ENCODE measurements at places on chromosomes 2 and 18.

DNA sequence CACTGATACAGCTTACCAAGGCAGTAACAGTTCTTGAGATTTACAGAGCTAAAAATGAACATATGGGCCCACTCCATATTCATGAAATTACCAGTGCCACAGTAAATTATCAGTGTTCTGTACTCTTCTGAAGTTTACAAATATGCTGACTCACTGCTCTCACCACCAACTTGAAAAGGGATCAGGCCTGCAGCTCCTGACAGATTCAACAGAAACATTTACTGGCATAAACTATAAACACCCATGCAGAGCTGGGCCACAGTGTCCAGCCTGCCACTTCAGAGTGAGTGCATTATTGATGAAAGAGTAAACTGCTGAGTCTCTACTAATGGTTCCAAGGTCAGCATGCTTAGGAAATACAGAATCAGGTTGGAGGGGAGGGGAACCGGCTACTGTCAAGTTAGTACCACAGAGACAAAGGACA lies 83.1 kb downstream of the FARSB start:
- DNase-seq = no peak

DNA sequence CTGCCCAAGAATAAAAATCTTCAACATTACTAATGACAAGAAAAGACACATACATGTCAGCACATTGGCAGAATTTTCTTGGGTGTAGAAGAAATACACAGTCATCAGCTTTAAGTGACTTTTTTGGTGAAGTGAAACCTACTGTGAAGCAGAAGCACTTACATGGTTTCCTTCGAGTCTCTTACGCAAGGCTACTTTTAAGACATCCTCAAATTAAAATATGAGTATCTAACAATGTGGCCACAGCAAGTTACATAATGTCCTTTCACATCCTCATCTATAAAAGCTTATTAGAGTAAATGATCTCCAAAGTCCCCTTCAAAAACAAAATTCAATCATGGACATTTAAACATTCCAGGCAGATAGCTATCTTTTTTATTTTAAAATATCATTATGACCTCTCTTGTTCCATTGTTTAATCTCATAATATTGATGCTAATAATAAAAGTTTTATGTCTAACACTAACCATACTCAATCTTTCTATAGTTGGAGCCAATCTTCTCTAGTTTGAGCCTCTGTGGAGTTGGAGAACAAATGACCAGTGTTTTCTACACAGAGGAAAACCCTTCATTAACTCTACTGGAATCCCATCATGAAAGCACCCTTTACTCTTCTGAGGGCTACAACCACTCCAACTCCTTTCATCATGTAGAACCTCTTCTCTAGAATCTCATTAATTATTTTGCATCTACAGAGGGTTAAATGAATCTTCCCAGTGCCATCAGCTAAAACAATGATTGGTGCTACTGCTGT lies 182.2 kb upstream of the ZFP36L2 start:
- DNase-seq = no peak

DNA sequence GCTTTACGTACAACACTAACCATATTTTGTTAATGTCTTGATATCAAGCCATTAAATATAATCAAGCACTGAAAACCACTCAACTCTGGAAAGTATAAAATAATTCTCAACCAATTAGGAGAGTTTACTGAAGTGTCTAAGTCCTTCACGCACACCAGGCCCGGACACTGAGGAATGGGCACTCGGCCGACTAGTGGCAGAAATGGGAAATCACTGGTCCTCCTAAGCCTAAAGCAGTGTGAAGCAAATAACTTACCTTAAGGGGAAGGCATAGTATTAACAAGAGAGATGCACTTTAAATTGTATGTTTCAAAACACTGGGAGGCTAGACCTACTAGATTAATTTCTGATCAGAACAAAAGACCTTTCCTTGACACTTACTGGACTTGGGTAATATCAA lies 45.7 kb downstream of the FAM210A start:
- no peak for DNase-seq

DNA sequence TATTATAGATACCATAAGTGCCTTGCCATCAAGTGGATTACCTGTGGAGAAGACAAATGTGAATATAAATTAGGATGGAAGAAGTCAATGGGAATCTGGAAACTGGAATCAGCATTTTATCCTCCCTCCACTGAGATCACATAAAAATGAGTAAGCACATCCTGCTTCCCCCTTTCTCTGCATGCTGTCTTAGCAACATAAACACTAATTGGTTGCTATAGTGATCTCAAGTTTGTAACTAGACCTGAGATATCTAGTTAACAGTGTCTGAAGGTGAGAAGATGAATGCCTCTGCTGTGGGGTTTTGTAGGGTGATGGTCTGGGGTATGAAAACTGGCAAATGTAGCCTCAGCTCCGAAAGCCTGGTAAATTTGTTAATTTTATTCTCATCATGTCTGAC lies 1357.5 kb upstream of the CELF4 start:
- DNase-seq = no peak

DNA sequence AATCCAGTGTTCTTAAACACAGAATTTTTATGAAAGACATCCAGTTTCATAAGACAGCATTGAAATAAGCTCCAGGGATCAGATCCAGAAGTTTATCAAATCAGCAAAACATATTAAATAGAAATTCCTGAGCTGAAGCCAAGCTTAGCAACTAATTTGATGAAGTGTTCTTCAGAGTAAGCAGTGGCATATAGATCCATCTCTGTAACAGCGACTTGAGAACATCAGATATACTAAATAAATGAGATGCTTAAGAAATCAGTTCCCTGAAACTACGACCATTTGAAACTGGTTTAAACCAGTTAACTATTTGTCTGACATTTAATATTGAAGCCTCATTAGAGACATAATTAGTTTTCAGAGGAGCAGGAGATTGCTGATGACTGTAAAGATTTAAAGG lies 34.1 kb downstream of the PPP1R1C start:
- no peak for DNase-seq

DNA sequence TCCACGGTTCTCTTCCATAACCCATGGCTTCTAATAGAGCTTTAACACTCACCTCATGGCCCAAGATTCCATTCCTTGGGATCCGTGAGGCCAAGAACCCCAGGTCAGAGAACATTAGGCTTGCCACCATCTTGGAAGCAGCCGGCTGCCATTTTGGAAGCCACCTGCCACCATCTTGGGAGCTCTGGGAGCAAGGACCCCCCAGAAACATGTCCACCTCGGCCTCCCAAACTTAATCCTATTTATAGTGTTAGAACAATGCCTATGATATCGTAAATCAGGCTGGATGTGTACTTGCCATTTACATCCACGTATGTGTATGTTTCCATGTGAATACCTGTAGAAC lies 39.9 kb upstream of the HAAO start:
- no peak for DNase-seq

DNA sequence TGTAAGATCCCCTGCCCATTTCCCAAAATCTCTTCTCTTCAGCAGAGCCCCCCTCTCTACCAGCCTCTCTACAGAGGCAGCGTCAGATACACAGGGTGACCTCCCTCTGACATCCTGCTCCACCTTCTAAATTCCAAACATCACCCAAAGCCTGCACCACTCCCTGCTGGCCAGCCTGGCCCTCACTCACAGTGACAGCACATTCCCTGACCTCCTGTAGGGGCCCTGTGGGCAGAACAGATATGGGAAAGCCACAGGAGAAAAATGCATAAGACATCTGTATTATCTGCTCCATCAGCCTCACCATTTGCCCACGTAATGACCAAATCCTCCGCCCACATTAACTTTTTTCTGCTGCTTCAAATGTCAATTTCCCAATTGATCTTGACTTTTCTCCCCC lies 40.6 kb downstream of the TRABD2A start:
- no peak for DNase-seq

- no peak for DNase-seq
Observed at GRCh38 chr2:13725945-13726344, 906.6 kb upstream of the LRATD1 start.

DNA sequence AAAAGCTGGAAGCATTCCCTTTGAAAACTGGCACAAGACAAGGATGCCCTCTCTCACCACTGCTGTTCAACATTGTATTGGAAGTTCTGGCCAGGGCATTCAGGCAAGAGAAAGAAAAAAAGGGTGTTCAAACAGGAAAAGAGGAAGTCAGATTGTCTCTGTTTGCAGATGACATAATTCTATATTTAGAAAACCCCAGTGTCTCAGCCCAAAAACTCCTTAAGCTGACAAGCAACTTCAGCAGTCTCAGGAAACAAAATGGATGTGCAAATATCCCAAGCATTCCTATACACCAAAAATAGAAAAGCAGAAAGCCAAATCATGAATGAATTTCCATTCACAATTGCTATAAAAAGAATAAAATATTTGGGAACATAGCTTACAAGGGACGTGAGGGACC lies 11.1 kb downstream of the SLC8A1 start:
- DNase-seq = no peak

- DNase-seq = no peak
Observed at GRCh38 chr2:208189069-208189809, 591 bp downstream of the C2orf80 start.

DNA sequence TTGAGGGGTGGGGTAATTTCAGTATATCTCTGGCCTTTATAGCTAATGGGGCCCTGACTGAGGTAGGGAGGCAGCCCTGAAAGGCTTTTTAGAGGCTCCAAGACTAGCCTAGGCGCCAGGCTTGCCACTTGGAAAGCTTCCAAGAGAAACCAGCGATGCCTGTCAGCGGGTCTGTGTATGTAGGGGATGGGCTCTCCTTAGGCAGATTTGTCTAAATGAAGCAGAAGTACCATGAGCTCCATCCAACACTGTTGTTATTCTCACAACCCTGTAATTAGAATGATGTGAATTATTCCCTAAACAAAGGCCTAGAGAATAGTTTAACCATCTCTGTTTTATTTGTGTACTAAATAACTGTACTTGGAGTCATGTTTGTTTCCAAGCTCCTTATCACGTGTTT lies 138.1 kb downstream of the B3GNT2 start:
- no peak for DNase-seq

GRCh38 chr2:134440336-134440909 lies 186.6 kb downstream of the MGAT5 start:
- no peak for DNase-seq

- no peak for DNase-seq
Observed at GRCh38 chr2:158685646-158686045, 109.5 kb upstream of the DAPL1 start.

DNA sequence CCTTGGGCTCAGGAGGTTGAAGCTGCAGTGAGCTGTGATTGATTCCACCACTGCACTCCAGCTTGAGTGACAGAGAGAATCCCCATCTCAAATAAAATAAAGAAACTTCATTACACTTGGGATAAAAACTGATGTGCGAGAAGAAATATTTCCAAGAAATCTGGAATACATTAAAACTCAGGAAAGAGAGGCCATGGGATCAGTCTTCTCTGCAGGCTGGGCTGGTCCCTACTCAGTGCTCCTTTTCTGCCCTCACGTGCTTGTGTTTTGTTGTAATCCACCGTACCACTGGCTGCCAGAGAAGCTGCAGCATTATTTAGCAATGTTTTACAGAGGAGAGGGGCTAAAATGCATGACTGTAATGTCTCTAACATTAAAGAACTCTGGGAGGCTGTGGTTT lies 282.0 kb downstream of the SLC8A1 start:
- DNase-seq = no peak

DNA sequence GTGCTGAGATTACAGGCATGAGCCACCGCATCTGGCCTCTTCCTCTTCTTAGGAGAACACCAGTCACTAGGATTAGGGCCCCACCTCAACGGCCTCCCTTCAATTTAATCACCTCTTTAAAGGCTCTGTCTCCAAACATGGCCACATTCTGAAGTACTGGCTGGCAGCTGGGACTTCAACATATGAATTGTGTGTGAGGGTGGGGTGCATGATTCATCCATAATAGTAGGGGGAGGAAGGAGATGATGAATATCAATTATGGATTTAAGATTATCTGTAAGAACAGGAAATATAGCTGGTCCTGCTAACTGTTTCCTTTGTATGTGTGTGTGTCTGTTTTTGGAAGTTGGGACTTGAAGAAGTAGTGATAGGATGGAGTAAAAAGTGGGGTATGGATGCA lies 14.7 kb upstream of the EPG5 start:
- DNase-seq = no peak

- DNase-seq = no peak
Observed at GRCh38 chr2:174581491-174581890, 16.1 kb downstream of the WIPF1 start.

DNA sequence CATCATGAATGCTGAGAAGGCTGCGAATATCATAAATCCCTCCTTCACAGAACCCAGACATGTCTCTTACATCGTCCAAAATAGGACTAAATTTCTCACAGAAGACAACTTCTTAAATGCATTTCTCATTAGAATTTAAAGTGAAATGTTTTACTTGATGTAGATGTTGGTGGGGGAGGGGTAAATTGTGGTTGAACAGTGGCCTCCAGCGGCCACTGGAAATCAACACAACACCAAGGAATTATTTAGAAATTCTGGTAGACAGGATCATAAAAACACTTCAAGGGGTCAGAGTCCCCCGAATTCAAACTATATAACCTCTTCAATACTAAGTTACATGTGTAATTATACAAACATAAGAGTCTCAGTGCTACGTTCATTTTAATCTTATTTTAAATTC lies 135.9 kb downstream of the ABCA12 start:
- DNase-seq = no peak

- DNase-seq = no peak
Observed at GRCh38 chr2:35858216-35858615, 497.4 kb upstream of the CRIM1 start.

DNA sequence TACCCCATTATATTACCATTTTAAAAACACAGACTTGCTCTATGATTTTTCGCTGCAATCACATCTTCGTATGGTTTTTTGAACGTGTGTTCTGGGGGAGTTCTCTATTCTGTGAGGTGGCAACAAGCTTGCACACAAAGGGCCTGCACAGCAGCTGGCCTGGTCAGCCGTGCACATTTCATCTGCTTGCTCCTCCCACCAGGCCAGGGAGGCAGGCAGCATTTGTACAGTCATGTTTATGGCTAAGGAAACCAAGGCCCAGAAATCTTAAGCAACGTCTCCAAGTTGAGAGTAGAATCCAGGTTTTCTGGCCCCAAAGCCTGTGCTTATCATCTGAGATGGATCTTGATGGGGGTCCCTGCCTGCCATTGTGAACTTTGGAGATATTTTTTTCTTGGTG lies 106.4 kb upstream of the SMIM21 start:
- no peak for DNase-seq

Measured in stimulated activated CD8-positive, alpha-beta memory T cell treated with anti-CD3 and anti-CD28 coated beads, Interleukin-15, amount 100 ng/mL, for 24 hours (primary cell).